ENCODE measurements at places on chromosomes 4 and X. TPM values are rescaled to one million over a fixed set of nuclear protein-coding genes. Genes with fewer than 3 reads are reported as not detected.

SPOCK3 gene
- total RNA-seq: not detected

DNA sequence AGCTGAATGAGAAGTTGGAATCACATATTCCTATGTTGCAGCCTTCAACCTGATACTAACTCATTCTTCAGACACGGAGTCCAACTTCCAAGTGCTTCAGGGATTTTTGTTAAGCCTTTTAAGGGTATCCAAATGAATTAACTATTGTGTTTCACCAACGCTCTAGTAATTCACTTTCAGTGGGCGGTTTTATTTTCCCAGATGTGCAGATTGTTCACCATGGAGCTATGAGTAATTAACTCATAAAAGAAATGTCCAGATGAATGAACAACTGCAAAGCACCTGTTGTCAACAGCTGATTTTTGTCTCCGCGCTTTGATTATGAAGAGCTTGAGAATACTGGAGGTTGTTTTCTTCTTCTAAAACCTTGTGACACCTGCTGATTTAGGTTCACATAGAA is 187.6 kb downstream of the CBR4 start:
- DNase-seq: no peak

CITED1 gene
- not detected for total RNA-seq

- no peak for DNase-seq
These were observed 595.0 kb downstream of the ACTRT1 start for GRCh38 chrX:127457161-127457560.
